Motor neuron (in vitro differentiated cells): ENCODE measurements at places on chromosomes 12 and 14. TPM values are rescaled to one million over a fixed set of nuclear protein-coding genes. Genes with fewer than 3 reads are reported as not detected.
A peak's percentile ranks its signal among the peaks of the same experiment; 100 is the strongest.

Gene DNAI7
- 0.59 and 0.88 TPM in 2 replicates for total RNA-seq

DNA sequence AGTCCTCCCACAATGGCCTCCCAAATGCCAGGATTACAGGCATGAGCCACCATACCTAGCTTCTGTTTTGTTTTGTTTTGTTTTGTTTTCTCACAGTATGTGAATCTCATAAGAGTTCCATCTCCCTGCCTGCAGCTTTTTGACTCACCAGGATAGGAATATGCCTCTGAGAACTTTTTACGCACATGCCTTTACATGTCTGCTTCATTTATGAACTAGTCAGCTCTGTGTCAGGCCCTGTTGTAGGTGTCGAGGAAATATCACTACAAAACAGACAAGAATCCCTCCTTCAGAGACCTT, 89.0 kb downstream of the BORCS5 start:
- ATAC-seq: peak; percentile 53

GRCh38 chr14:54778618-54779345, 123.8 kb downstream of the GCH1 start:
- no peak for ATAC-seq

Gene SLC6A12
- total RNA-seq: 8.1 and 14.8 TPM in 2 replicates

DNA sequence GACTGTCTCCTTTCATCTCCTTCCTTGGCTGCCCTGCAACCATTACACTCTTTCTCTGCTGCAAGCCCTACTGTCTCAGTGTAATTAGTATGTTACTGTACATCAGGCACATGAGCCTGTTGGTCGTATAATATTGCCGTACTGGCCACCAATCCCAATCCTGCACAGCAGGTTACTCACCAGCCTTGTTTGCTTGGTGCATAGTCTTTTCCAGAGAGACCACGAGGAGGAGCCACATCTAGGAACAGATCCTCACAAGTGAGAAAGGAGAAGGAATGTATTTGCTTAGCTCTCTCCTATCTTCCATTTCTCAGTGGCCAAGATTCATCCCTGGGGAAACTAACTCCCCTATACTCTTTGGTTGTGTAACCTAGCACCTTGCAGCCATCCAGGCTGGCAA, 33.0 kb upstream of the BICDL1 start:
- no peak for ATAC-seq

DNA sequence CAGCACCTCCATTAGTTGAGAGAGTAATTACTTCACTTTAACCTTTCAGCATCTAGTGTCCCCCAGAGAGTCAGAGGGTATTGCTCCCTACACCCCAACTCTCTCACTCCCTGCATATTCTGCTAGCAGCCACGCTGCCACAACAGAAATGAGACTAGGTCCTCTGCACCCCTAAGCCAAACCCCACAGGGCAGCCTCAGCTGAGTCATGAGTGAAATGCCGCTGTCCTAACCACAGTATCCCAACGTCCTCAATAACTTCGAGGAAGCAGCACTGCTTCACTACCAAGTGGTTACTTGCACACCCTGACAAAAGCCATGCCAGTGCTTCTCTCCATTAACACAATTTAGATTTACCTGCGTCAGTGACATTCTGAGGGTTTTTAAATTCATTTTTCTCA, 6.9 kb upstream of the LYZ start:
- no peak for ATAC-seq

GRCh38 chr14:88983755-88984154, 159.3 kb downstream of the TTC8 start:
- peak; percentile 76 for ATAC-seq

Gene CLEC12A
- not detected in 2 replicates for total RNA-seq

Gene NYNRIN
- 33.8 and 37.6 TPM in 2 replicates for total RNA-seq

DNA sequence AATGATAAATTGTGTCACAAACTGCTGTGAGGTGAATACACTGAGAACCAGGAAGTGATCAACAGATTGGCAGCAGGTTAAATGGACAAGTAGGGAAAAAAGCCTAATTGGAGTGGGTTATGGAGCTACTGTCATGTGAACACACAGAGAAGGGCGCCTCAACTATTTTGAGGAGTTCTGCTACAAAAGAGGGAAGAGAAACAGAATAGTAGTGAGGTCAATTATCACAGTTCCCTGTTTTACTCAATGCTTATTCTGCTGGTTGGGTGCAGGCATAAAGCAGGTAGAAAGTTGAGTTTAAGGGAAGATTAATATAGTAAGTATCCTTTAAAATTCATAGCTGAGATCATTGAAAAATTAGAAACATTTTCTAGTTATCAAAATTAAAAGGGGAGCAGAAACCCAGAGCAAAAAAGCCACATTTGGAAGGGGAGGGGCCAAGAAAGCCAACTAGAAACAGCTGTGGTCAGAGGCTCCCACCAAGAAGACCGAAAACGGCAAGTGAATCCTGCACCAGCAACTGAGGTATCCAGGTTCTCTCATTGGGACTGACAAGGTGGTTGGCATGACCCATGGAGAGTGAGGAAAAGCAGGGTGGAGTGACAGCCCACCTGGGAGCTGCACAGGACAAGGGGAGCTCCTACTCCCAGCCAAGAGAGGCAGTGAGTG, 105.7 kb downstream of the ZC3H14 start:
- no peak for ATAC-seq

DNA sequence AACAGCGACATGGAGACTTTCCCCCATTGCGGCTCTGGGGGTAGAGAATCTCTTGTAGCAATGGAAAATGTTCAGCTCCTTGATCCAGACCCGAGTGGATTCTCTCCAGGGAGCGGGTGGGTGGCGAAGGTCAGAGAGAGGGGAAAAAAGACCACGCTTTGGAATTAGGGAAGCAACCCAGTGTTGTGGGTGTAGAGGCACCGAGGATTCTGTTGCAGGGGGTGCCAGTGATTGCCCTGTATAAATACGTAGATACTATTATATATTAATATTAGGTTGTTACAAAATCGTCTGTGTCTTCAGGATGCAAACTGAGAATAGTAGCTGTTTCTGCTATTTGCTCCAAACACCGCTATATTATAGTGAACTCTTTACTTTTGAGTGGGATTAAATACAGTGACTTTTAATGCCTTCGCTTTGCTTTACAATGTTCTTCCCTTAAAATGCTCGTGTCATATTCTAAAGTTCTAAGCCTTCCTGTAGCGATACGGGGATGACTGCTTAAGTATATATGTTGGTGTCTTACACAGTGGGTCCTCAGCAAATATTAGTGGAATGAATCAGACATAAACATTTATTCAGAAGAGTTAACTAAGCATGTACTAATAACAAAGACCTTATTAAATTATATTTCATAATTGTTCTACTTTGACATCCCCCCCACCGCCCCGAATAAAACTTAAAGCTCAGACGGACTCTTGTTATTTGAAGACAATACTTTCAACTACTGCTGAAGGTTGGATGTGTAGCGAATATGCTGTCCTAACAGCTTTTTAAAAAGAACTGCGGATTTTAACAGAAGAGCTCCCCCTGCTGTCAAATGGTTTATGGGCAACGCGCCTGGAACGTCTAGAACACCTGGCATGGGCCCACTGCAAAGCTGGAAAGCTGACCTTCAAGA, 136.4 kb upstream of the KRAS start:
- ATAC-seq: no peak

DNA sequence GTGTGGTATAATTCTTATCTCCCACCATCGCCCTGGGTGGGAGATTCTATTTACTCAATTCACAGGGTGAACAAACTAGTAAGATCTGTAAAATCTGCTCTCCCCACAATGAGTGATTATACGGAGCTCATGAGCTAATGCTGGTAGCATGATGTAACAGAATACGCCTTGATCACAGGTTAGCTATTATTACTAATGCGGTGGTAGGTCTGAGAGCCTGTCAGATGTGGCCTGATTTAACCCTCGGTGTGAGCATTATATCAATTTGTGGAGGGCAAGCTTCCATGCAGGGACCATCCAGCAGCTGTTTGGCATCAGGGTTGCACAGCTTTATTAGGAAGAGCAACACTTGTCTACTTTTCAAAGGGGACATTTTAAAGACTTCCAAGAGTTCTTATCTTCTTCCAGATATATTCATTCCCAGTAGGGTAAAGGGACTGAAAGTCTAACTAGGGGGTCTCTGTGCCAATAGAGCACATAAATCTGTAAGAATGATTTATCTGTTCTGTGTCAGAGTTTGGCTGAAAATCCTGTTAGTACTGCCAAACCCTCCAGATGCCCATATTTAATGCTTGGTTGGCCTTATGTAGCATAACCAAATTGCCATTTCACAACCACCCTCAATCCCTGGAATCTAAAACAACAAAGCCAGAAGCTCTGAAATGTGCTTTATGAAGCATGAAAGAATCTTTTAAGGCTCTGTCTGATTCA, 18.7 kb downstream of the TSHR start:
- ATAC-seq: peak; percentile 74

- ATAC-seq: no peak
Observed at GRCh38 chr14:68898248-68899032, 80.7 kb downstream of the ACTN1 start.

- ATAC-seq: no peak
Observed at GRCh38 chr12:82723093-82723492, 36.4 kb downstream of the TMTC2 start.

DNA sequence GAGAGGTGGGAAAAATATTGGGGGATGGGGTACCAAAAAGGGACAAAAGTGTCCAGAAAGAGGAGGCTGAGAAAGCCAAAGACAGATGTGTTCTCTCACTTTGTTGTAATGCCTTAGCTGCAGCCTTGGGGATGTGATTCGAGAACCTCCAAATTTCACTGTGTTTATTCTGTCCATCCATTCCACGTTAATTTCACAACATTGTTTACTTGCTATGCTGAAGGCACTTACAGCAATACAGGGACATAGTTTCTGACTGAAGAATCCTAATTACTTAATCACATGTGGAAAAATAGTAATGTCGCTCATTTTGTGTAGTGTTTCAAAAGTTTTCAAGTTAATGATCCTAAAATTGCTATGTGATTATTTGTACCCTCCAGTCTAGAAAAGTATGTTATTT, 146.2 kb upstream of the SLC38A2 start:
- ATAC-seq: no peak

Gene SAMD15
- 5.3 and 5.9 TPM in 2 replicates for total RNA-seq

- no peak for ATAC-seq
Observed at GRCh38 chr12:52878507-52879393, 26.1 kb downstream of the KRT8 start.

DNA sequence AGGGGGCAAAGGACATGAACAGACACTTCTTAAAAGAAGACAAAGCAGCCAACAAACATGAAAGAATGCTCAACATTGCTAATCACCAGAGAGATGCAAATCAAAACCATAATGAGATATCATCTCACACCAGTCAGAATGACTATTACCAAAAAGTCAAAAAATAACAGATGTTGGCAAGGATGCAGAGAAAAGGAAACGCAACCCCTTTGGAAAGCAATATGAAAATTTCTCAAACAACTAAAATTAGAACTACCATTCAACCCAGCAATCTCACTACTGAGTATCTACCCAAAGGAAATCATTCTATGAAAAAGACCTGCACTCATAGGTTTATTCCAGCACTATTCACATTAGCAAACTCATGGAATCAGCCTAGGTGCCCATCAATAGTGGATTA, 25.6 kb downstream of the MDM1 start:
- no peak for ATAC-seq

Gene STAC3
- total RNA-seq: 4.1 and 4.8 TPM in 2 replicates

GRCh38 chr12:52337054-52337453, 15.9 kb upstream of the KRT83 start:
- no peak for ATAC-seq

GRCh38 chr12:47383942-47384341, 304.2 kb upstream of the AMIGO2 start:
- peak; percentile 24 for ATAC-seq

Gene SLC25A21
- total RNA-seq: 0.71 and 1.6 TPM in 2 replicates

Gene GLIPR1L2
- total RNA-seq: 0.24 and 0.34 TPM in 2 replicates

- no peak for ATAC-seq
Observed at GRCh38 chr12:59603754-59604153, 7.9 kb downstream of the SLC16A7 start.

DNA sequence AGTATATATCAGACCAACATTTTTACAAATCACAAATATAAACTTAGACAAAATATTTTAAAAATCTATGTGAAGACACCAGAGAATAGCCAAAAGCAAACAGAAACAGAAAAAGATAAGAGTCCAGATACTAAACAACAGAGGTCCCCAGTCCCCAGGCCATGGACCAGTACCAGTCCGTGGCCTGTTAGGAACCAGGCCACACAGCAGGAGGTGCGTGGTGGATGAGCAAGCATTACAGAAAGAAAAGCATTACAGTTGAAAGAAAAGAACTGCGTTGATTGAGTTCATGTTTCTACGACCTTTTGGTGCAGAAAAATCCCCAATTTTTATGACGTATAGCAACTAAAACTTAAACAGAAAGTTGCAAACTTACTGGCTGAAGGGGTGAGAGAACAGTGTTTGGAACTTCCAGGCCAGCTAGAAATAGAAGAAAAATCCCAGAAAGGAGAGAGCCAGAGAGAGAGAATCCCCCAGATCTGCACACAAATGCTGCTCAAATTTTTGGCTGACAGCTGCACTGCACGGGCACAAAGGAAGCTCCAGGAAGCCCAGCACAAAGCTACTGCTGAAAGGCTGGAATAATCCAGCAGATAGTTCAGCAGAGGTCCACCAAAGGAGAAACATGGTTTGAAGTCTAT, 159.6 kb upstream of the C14orf180 start:
- ATAC-seq: no peak

Gene SERPINA10
- 1.8 and 1.9 TPM in 2 replicates for total RNA-seq

Gene SLCO1A2
- 0.64 and 2.3 TPM in 2 replicates for total RNA-seq

DNA sequence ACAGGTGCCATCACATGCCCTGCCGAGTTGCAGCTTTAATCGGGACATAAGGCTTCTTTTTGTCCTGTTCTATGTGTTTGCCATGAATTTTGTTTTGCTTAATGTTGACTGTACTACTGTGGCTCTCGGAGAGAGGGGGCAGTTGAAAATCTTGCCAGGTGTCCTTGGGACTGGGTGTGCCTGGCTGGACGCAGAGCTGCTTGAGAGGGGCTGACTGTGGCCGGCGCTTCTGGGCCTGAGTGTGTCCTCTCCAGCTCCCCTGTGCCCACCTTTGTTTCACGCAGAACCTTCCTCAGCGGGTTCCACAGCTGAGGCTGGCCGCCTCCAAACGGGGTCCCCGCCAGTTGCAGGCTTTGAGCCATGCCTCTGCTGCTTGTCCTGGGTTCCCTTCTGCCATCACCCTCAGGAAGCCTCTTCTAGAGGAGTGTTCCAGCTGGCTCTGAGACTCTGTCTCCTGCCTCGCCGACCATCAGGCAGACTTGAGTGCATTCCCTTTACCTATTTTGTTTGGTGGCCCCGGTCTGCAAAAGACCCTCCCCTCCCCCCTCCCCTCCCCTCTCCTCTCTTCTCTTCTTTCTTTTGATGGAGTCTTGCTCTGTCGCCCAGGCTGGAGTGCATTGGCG, 49.7 kb downstream of the DDX51 start:
- ATAC-seq: no peak

Gene CLEC4D
- not detected in 2 replicates for total RNA-seq

DNA sequence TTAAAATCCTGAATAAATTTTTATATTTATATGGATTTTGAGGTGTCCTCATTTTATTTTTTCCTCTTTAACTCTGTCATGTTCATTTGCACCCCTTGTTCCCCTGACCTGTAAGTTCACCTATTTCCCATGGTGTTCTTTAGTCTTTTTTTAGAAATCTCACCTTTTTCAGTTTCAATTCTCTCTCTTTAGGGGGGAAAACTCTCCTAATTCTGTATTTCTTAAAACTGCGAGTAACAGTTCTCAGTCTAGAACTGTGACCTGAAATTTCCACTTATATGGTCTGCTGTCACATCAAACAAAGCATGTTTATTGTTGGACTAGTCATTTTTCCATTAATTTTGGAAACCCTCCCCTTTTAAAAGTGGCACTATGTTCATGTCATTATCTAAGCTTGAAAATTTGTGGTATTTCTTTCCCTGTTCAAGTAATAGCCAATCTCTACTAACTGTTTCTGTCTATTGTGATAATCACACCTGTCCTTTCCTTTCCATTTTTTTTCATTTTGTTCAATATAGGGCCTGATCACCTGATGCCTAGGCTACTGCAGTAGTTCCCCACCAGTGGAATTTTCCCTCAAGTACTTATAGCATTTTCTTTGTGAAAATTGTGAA, 14.0 kb upstream of the FBXO33 start:
- ATAC-seq: no peak
